ENCODE measurements at places on chromosomes 3 and 15.

DNA sequence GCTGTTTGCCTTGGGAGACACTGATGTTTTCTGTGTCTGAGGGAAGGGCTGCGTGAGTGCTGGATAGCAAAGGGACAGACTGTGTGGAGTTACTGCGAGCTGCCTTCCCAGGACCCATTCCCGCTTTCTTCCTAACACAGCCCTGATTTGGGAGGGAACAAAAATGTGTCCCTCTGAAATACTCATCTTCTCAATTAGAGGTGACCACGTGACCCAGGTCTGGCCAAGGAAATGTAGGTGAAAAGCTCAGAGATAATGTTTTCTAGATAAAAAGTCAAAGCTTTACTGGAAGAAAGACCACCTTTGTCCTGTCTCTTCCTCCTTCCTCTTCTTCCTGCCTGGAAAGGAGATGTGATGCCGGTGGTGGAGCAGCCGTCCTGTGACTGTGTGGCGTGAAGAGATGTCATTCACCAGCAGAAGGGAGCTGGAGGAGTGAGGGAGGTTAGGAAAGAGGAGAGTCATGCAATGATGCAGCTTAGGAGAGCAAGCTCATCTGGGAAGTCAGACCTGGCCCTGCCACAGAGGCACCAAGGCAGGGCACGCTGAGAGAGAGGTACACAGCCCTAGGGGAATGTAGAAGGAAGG is 105.6 kb downstream of the CHSY1 start:
- no peak for DNase-seq

DNA sequence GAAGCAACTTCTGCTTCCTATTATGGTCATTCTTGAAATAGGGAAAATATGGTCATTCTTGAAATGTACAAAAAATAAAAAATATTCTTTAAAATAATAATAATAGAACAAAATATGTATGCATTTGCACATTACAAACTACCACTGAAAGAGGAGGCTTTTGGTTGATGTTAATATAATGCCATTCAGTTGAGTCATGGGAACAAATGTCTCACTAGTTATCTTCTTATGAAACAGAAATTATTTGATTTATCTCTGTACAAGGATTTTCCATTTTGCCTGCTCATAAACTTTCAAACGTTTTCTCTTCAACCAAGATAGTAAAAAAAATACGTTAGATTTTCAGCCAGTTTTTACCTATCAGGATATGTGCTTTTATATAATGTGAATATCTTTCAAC is 1662.7 kb downstream of the OTOL1 start:
- DNase-seq: no peak

DNA sequence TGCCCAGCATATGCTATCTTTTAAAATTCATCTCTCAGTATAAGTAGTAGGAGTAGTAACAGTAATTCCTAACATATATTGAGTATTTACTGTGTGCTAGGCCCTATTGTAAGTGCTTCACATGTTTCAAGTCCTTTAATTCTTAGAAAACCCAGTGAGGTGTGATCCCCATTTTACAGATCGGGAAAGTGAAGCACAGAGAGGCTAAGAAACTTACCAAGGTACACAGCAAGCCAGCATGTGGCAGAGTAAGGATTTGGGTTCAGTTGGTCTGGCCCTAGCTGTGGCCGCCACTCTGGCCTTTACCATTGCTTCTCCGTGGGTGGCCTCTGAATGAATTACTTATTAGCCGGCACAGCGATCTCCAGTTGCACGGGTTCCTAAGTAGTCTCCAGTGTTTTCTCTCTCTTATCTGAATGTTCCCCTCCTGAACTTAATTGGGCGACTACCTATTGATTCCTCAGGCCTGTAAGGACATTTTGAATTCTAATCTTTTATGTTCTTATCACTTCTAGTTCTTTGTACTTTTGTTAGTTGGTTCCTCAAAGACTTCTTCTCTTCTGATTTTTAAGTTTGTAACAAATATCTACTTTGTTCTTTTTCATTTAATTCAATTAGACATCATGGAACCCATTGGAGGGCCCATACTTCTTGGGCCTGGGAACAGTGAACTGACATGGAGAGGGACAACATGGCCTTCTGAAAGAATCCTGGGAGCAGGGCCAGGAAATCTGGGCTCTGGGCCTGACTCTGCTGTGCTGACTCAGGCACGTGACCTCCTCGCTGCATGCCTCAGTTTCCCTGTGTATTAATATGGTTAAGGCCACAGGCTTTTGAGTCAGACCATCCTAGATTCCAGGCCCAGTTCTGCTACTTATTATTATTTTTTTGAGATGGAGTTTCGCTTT is 11.6 kb downstream of the CLCN2 start:
- DNase-seq: no peak

DNA sequence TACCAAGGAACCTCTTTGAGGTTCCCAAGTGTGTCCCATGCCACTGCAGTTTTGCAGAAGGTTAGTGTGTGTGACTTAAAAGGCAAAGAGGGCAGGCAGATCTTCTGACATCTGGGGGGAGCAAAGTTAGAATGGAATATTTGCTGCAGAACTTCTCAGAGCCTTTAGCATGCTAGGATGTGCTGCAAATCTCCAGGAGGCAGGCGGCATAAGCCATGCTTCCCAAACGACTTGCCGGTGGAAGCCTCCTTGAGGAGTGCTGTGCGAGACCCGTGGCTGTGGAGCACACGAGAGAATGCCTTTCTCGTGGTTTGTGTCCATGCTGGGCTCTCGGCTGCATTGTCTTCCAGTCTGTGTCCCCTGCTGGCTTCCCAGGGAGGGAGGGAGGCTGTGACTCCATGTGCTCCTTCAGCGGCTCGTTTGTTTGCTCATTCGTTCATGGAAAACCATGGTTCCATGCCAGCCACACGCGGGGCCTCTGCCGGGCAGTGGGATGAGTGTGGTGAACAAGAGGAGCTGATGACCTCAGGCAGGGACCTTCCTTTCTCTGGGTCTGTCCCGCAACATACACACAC is 13.8 kb downstream of the HDAC11 start:
- no peak for DNase-seq

GRCh38 chr3:59013611-59014010 is 36.2 kb downstream of the CFAP20DC start:
- DNase-seq: no peak

GRCh38 chr3:194247350-194247740 is 103.8 kb downstream of the CPN2 start:
- DNase-seq: no peak

DNA sequence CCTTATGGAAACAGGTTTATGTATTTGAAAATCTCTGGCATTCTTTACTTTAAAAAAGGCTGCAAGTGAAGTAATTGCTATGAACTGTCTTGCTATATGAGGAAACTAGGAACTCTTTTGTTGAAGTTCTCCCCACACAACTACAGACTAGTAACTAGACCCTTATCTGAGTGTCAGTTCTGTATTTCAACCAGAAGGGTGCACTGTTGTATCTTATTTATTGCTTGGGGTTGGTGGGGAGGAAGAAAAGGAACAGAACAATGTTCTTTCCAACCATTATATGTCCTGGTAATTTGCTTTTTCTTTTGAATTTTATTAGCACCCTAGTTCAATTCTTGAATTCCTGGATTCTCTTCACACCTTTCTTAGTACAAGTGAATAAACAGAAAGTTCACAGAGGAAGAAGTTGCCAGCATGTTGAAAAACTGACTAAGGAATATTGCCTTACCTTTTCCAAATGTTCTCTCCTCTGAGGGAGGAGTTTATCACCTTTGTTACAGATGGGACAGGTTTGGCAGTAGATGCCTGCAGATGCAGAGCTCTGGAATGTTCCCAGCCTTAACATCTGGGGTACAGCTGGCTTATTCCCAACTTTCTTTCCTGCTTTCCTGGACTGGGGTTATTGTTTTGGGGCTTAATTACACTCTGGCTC is 162.4 kb upstream of the CFAP20DC start:
- no peak for DNase-seq

- no peak for DNase-seq
Observed at GRCh38 chr3:97793420-97794019, 28.3 kb upstream of the CRYBG3 start.

- no peak for DNase-seq
Observed at GRCh38 chr15:65783872-65784271, 8.2 kb downstream of the DENND4A start.

GRCh38 chr15:92502930-92503857 is 109.5 kb downstream of the ST8SIA2 start:
- no peak for DNase-seq

- no peak for DNase-seq
Observed at GRCh38 chr15:89824607-89824867, 9.9 kb upstream of the ANPEP start.

- DNase-seq: no peak
Observed at GRCh38 chr3:145557405-145557804, 603.6 kb downstream of the PLOD2 start.

DNA sequence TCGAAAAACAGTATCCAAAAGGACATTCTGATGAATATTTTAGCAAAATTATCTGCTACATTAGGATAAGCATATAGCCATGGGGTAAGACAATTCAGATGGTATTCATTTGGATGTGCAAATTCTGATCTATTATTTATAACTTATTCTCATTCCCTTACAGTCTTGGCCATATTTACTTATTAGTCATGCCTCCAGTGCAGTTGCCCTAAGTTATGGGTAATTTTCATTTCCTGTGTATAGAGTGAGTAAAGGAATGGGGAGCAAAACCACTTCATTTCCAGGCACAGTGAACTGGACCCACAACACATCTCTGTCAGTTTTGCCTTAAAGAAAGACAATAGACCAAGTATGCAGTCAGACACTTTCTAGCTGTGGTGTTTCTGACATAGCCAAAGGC is 134.3 kb downstream of the POLQ start:
- DNase-seq: no peak

- DNase-seq: no peak
Observed at GRCh38 chr3:128195369-128195768, 42.1 kb downstream of the EEFSEC start.

DNA sequence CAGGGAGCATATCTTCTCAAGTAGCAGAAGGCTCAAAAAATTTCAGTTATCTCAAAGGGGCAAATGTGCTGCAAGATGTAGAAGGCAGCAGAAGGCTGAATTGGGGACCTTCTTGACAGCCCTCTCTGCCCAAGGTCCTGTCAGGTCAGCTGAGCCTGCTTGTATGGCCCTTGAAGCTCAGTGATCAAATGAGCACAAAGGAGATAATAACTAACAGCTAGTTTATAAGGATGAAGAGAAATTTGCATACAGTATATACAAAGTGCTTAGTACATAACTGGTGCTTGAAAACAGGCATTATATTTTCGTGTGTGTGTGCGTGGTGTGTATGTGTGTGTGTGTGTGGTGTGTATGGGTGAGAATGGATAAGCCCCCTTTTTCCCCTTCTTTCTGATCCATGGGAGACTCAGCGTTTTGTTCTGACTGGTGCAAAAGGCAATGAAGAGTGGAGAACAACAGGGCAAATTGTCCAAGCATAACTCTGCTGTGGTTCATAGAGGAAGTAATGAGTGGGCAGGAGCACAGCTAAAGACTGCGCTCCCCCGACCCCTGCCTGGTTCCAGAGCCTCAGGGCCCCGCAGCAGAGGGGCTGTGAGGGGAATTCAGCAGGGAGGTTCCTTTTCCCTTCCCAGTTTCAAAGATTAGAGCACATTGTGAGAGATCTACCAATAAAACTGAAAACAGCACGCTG is 356.8 kb upstream of the NR2F2 start:
- DNase-seq: no peak

- no peak for DNase-seq
Observed at GRCh38 chr15:70632079-70632478, 131.3 kb downstream of the UACA start.

DNA sequence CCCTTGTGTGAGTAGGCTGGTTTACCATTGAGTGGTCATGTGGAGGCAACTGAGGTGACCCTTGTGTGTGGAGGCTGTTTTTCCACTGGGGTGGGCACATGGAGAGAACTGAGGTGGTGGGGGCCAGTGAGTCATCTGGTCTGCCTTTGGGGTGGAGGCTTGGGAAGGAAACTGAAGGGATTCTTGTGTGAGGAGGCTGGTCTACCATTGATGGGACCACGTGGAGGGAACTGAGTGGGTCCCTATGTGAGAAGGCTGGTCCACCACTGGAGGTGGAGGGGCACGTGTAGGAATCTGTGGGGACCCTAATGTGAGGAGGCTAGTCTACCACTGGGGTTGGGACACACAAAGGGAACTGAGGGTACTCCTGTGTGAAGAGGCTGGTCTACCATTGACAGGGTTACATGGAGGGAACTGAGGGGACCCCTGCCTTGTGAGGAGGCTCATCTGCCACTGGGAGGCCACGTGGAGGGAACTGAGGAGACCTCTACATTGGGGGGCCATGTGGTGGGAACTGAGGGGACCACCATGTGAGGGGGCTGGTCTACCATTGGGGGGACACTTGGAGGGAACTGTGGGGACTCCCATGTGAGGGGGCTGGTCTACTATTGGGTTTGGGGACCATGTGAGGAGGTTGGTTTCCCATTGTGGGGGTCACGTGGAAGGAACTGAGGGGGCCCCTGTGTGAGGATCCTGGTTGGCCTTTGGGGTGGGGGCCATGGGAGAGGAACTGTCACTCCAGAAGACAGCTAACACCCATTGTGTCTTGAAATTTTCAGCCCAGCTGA is 164.5 kb downstream of the WNT7A start:
- peak; percentile 4 for DNase-seq

- DNase-seq: no peak
Observed at GRCh38 chr15:43025150-43025549, 80.7 kb downstream of the UBR1 start.

GRCh38 chr15:89089316-89090230 is 1.3 kb downstream of the ABHD2 start:
- DNase-seq: no peak

GRCh38 chr3:62287392-62287927 is 85.9 kb downstream of the FEZF2 start:
- DNase-seq: no peak

- no peak for DNase-seq
Observed at GRCh38 chr3:177680472-177680821, 483.2 kb upstream of the TBL1XR1 start.

- no peak for DNase-seq
Observed at GRCh38 chr3:69504232-69504631, 118.3 kb upstream of the FRMD4B start.

- no peak for DNase-seq
Observed at GRCh38 chr3:43327582-43327979, 41.2 kb downstream of the SNRK start.

- DNase-seq: no peak
Observed at GRCh38 chr3:64539451-64540196, 148.2 kb downstream of the ADAMTS9 start.

- no peak for DNase-seq
Observed at GRCh38 chr15:73983773-73984172, 8.3 kb downstream of the STOML1 start.

GRCh38 chr3:158520433-158520832 is 50.6 kb upstream of the MLF1 start:
- no peak for DNase-seq

- no peak for DNase-seq
Observed at GRCh38 chr3:32045091-32045915, 61.1 kb upstream of the GPD1L start.
